ENCODE measurements at places on chromosomes 6 and 20.

DNA sequence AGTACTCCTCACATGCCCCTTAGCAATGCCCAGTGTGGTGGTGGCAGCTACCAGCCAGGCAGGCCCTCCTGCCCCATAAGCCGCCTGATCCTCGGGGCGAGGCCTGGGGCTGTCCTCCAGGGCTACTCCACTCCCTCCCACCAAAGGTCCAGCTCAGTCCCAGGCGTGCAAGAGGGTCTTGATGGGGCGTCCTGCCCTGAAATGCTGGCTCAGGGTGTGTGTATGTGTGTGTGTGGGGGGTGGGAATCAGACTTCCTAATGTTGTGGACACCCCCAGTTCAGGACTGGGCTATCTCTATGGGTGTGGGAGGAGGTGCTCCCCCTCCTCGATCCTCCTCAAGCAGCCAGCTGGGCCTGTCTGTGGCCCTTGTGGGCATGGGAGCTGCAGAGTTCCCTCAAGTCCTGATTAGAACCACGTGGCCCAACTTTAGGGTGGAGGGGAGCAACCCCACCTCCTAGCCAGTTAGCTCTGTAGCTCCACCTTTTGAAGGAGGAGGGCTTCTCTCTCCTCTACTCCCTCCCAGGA lies 7.5 kb downstream of the HSPA12B start:
- no peak for DNase-seq

- peak; percentile 9 for DNase-seq
These were observed 119.7 kb upstream of the ZNF184 start for GRCh38 chr6:27592481-27593199.

DNA sequence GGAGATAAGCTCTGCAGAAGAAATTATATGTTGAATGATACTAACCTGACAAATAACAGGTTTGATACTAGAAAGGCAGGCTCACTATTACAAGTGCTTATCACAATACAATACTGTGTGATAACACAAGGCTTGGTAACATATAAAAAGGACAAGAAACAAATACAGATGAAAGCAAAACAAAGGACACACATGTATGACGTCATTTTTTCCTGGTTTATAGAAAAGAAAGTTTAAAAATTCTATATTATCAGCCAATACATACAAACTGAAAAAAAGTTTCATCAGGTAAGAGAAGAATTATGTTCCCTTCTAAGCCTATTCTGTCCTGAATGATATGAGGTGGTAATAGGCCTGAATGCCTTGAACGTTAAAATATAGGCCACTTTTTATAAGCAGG lies 32.3 kb upstream of the MCM9 start:
- no peak for DNase-seq

DNA sequence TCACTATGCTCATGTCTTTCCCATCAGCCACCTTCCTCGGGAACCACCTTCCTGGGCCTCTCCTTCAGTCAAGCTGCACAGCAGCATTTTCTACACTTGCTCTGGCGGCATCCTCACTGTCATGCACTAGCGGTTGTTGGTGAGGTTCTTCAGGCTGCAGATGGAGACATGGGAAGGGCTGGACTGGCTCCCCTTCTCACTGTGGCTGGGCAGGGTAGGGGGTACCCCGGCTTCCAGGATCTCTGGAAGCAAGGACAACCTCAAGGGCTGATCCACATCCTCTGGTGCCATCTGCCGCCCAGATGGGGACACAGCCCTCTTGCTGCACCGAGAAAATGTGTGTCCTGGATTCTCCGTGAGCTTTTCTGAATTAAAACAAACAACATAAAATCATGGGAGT lies 180.1 kb upstream of the RNF24 start:
- no peak for DNase-seq

- peak; percentile 9 for DNase-seq
These were observed 105.6 kb downstream of the ZDHHC14 start for GRCh38 chr6:157486572-157486971.

GRCh38 chr20:41750137-41750536 lies 132.0 kb upstream of the CHD6 start:
- no peak for DNase-seq

DNA sequence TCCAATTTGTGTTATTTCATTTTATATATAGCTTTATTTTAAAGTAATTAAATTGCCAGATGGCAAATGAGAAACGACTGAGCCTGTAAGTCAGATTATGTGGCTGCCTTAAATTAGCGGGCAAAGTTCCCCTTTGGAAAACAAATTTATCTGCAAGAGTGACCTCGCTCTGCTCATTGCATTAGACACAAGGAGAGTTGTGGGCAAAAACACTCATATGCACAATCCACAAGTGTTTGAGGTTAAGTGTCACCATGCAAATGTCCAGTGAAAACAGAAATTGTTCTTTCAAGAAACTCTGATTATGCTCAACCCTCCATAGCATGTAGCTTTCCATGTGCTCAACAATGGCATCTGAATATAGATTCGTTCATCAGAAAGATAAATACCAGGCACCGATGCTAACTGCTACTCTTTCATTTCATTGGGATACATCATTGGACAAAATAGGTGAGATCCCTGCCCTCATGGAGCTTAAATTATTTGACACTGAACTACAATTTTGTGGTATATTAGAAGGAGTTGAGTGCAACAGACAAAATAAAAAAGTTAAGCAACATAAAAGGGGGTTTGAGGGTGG lies 1.7 kb upstream of the NHSL1 start:
- no peak for DNase-seq

GRCh38 chr20:43744151-43744611 lies 17.4 kb upstream of the GTSF1L start:
- no peak for DNase-seq

GRCh38 chr20:25313593-25313992 lies 65.7 kb downstream of the PYGB start:
- DNase-seq = no peak

DNA sequence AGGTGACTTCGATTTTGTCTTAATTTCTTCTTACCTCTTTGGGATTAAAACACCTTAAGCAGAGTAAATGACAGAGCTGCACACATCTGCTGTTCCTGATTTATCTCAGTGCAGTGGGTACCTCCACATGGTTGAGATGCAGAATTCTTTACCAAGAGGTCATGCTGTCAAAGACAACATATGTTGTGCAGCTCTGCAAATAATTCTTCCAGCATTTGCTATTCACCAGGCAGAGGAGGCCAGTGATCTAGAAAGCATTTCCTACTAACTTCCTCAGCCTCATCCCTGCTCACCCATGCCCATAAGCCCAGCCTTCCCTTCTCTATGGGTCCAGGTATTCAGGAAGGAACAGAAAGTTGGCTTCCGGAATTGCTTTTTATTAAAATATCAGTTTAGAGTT lies 109.3 kb downstream of the THBS2 start:
- DNase-seq = no peak

- no peak for DNase-seq
These were observed 68.0 kb downstream of the ISM1 start for GRCh38 chr20:13289031-13289430.
